Effector memory CD4-positive, alpha-beta T cell (primary cell): ENCODE measurements at places on chromosomes 12 and 14.

DNA sequence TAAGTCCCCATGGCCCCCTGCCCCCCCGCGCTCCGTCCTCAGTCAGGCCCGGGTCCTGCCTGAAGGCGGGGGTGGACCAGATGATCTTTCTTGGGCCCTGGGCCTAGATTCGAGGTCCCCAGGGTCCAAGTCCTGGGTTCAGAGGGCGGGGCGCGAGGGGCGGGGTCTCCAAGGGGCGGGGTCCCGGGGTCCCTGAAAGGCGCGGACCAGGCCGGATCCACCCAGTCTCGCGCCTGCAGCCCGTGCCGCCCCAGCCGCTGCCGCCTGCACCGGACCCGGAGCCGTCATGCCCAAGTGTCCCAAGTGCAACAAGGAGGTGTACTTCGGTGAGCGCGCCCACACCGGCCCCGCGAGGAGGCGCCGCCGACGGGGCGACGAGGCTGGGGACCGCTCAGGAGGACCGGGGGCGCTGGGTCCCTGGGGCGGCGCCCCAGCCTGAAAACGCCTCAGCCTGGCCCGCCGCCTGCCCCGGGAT lies 325 bp downstream of the CRIP1 start:
- no peaks in the 10 kb centered on the region for H3K27me3 ChIP-seq
- H3K4me3 ChIP-seq, result peak overlapping the region; percentile 71
- peak; percentile 58 for DNase-seq
- no peaks in the 10 kb centered on the region for H3K36me3 ChIP-seq
- H3K4me1 ChIP-seq, result peaks cover 75% of the 10 kb centered on the region
- peak overlapping the region; percentile 100 for H3K27ac ChIP-seq

DNA sequence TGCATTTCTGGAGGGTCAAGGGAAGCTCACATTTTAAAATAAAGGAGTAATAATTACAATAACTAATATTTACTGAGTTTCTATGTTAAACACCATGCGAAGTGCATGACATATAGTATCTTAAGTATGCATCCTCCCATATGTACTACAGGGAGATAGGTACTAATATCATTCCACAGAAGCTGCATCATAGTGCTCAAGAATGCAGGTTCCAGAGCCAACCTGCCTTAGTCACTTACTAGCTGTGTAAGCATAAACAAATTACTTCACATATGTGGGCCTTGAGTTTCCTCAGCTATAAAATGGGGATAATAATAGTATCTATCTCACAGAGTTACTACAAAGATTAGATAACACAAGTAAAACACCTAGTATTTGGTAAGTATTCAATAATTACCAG lies 18.3 kb downstream of the ARMH4 start:
- DNase-seq, result no peak
- H3K36me3 ChIP-seq, result no peaks in the 10 kb centered on the region
- no peak overlapping the region for H3K27ac ChIP-seq
- H3K4me1 ChIP-seq, result no peaks in the 10 kb centered on the region

DNA sequence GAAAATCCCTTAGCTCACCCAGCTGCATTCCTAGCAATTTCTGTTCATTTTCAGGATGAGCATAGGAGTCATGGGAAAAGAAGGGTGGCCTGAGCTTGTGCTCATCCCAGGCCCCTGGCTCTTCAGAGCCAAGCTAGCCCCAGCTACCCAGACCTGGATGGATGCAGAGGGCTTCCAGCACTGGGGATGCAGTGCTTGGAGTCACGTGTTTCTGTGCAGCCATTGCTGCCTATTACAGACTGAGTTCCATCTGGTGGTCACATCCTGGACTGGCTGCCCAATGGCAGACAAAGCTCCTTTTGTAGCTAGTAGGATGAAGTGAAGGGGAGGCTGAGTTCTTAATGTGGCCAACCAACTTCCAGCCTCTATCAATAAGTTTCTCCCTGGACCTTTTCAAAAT lies 54.2 kb upstream of the JDP2 start:
- H3K4me3 ChIP-seq, result no peak overlapping the region
- H3K4me1 ChIP-seq, result no peaks in the 10 kb centered on the region
- no peaks in the 10 kb centered on the region for H3K27me3 ChIP-seq
- no peaks in the 10 kb centered on the region for H3K36me3 ChIP-seq
- DNase-seq, result no peak
- no peak overlapping the region for H3K27ac ChIP-seq

GRCh38 chr14:50542941-50543418 lies 10.6 kb upstream of the MAP4K5 start:
- H3K36me3 ChIP-seq, result no peaks in the 10 kb centered on the region
- no peak overlapping the region for H3K4me3 ChIP-seq
- no peak overlapping the region for H3K27ac ChIP-seq

- no peaks in the 10 kb centered on the region for H3K4me1 ChIP-seq
- no peak overlapping the region for H3K27ac ChIP-seq
- no peaks in the 10 kb centered on the region for H3K27me3 ChIP-seq
- H3K4me3 ChIP-seq, result no peak overlapping the region
- peak; percentile 14 for DNase-seq
- no peaks in the 10 kb centered on the region for H3K36me3 ChIP-seq
Measured at GRCh38 chr12:7460375-7461259, 16.7 kb upstream of the CD163L1 start.

DNA sequence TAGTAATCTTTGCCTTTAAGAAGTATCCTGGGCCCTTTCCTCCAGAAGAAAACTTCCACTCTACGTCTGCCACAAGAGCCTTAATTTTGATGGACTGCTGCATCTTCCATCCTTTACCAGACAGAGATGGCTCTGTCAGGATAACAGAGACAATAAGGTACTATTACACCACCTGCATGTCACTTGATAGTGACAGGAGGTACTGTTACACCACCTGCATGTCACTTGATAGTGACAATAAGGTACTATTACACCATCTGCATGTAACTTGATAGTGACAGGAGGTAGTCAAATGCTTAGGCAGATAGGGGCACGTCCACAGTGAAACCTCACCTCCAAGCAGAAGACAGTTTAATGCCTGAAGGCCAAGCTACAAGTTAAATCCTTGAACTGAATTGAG lies 13.9 kb downstream of the OR6C74 start:
- no peaks in the 10 kb centered on the region for H3K4me1 ChIP-seq
- H3K27ac ChIP-seq, result no peak overlapping the region
- DNase-seq, result no peak

- no peaks in the 10 kb centered on the region for H3K36me3 ChIP-seq
- H3K27ac ChIP-seq, result no peak overlapping the region
- H3K27me3 ChIP-seq, result no peaks in the 10 kb centered on the region
- no peak overlapping the region for H3K4me3 ChIP-seq
- H3K4me1 ChIP-seq, result no peaks in the 10 kb centered on the region
Measured at GRCh38 chr12:91120781-91121180, 9.5 kb upstream of the LUM start.

DNA sequence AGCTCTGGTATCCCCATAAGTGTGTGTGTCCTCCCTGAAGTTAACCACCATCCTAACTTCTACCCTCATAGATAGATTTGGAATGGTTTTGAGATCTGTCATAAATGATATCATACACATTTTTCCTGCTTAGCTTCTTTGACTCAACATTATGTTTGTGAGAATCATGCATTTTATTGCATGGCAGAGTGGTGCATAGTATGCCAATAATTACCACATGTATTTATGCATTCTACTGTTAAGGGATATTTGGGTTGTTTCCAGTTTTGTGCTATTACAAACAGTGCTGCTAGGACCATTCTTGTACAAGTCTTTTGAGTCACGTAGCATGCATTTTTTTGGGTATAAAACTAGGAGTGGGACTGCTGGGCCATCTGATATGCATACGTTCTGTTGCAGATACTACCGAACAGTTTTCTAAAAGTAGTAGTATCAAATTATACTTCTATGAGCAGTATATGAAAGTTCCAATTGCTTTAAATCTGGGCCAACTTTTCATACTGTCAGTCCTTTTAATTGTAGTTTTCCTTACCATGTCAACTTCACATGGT lies 13.4 kb downstream of the GRIP1 start:
- H3K4me3 ChIP-seq, result no peak overlapping the region
- H3K4me1 ChIP-seq, result no peaks in the 10 kb centered on the region
- no peak for DNase-seq
- H3K27me3 ChIP-seq, result peaks cover 2% of the 10 kb centered on the region
- H3K27ac ChIP-seq, result no peak overlapping the region
- no peaks in the 10 kb centered on the region for H3K36me3 ChIP-seq

DNA sequence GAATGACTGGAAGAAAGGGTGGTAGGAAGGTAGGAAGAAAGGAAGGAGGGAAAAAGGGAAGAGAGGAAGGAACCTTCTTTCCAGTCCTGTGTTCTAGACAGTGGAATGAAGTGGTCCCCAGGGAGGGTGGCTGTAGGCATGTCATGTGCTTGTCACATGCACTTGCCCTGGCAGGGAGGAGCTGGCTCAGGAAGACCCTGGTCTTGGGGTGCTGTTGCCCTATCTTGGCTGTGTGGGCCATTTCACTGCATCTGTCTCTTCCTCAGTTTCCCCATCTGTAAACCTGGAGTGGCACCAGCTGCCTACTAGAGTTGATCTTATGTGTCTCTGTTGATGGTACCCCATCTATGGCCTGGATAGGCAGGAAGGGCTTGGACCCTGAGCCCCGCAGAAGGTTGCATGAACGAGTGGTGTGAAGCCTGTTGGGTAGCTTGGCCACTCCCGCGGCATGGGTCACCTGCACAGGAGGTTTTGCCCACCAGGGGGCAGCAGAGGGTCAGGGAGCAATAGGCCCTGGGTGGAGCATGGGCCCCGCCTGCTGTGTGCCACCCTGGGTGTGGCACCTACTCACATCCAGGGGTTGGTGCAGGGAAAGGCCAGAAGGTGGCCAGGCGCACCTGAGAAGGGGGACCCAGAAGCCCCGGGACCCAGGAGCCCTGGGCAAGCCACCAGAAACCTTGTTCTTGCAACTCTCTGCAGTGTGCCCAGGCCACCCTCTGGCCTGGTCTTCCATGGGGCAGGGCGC lies 25.1 kb downstream of the MEG3 start:
- peak; percentile 38 for DNase-seq
- H3K4me1 ChIP-seq, result peaks cover 3% of the 10 kb centered on the region
- no peaks in the 10 kb centered on the region for H3K36me3 ChIP-seq
- H3K27ac ChIP-seq, result no peak overlapping the region

DNA sequence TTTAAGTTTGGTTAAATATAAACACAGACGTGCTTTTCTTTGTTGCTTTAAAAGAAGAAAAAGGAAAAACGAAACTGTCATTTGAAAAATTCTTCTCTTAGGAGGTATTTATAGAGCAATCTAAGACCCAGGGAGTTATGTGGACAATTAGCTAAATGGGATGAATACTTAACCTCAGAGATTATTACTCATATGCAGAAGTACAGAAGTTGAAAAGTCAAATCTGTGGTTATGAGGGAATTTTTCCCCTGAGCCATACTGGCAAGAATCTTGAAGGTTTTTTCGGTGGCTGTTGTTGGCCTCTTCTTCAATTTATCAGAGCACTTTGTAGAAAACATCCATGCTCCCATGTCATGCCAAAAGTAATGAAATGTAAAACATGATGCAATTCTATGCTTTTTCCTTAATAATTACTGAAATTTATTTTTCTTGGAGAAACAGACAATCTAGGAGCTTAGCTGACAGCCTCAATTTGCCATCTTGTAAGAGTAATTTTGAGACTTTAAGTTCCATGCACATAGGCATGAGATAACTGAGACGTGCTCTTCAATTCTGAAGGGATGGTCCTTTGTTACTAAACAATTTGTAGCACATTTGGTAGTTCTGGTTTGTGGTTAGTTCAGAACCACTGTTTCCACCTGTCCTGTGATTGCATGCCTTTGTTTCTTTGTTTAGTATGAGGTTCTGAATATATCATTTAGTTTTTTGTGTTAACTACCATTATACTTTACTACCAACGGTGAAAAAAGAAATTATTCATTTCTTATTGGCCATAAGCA lies 126.6 kb downstream of the BCAT1 start:
- no peak for DNase-seq
- H3K27ac ChIP-seq, result no peak overlapping the region
- H3K4me3 ChIP-seq, result no peak overlapping the region
- H3K36me3 ChIP-seq, result no peaks in the 10 kb centered on the region
- H3K4me1 ChIP-seq, result no peaks in the 10 kb centered on the region
